ENCODE measurements at places on chromosomes 4 and X. TPM values are rescaled to one million over a fixed set of nuclear protein-coding genes. Genes with fewer than 3 reads are reported as not detected.

DNA sequence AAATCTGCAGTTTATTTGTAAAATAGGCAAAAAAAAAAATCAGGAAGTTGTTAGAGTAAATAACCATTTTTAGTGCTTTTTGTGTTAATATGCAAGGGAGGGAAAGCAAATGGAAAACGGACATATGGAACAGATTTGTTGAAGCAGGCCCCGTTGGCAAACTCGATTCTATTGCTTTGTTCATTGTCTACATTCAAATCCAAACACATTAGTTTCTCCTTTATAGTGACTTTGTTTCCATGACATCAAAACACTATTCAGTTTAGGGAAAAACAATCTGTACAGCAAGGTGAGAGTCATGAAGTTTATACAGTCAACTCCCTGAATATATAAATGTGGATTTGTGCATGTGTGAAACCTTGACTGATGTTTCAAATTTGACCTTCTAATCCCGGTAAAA is 142.2 kb downstream of the FAM47A start:
- no peak for DNase-seq

GRCh38 chrX:57675320-57675719 is 4.7 kb downstream of the NLRP2B start:
- no peak for DNase-seq

BRS3 gene
- total RNA-seq: not detected

FGF13 gene
- total RNA-seq: 1.2 TPM

AREG gene
- total RNA-seq: 7.8 TPM

DNA sequence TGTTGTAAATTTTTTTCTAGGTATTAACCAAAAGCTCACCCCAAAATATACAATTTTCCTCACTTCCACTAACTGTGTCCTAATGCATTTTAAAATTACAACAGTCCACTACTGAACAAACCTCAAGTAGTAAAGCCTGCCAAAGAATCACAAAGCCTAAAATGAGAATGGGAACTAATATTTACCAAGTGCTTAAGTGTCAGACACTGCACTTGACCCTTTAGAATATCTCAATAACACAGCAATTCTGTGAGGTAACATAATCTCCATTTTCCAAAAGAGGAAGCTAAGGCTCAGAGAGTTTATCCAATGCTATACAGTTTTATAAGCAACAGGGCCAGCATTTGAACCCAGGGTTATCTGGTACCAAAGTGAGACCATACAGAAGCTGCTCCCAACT is 4.9 kb downstream of the SLC9A7 start:
- DNase-seq: no peak

DNA sequence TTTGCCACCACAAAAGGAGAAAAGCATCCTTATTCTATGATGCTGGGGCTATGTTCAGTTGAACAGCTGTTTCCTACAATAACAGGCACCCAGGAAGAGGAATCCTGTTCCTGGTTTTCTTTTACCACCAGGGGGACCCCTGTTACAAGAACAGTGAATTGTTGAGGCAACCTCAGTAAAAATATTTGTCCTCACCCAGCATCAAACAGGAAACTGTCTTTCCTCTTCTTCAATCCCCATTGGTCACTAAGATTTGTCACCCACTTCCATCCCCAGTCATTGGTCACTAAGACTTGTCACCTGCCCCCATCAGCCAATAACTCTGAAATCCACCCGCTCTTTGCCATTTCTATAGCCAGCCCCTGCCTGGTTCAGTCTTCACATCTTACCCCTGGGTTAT is 143.5 kb upstream of the GALNT7 start:
- DNase-seq: no peak

RASL11B gene
- 23.8 TPM for total RNA-seq

DNA sequence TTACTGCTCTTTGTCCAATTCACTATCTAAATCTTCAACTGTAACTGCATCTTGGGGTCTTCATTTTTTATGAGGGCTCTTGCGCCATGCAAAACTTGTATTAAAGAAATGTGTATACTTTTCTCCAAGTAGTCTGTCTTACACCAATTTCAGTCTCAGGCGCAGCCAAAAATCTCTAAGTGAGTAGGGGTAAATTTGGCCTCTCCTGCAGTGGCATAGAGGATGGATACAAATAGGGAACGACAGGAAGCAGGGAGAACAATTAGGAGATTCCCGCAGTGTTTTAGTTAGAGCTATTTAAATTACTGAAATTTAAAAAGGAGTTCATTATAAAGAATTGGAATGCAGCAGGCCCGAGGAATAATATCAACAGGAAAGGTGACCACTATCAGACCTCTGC is 30.2 kb downstream of the DMP1 start:
- DNase-seq: no peak

DNA sequence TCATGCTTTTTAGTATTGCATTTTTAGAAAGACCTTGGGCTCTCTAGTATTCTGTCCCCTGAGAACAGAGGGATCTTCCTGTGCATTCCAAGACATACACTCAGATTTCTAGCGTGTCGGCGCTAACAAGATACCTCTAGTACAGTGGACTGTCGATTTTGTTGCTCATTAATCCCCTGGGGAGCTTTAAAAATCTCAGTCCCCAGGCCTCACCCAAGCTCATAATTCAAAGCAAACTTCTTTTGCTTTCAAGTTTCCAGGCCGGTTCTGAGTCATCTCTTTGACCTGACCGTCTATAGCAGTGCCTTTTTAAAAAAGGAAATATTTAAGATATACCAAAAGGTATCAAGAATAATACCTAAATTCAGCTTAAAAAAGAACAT is 137.0 kb downstream of the AMMECR1 start:
- DNase-seq: no peak

GRCh38 chr4:41887821-41888686 is 47.2 kb upstream of the TMEM33 start:
- no peak for DNase-seq

DNA sequence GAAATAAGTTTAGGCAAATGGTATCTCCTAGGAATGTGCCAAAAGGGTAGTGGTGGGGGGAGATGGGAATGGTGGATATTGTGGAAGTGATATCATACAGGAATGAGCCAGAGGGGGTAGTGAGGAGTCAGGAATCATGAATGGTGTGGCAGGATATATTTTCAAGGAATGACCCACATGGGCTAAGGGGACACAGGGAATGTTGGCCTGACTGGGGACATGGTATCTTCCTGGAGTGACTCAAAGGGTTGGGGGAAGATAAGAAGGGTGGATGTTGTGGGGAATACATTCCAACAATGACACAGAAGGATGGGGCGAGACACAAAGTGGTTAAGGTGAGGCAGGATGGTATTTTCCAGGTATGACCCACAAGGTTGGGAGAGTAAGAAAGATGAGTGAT is 60.6 kb downstream of the MAOA start:
- DNase-seq: no peak

HOPX gene
- total RNA-seq: 5.2 TPM

- DNase-seq: no peak
Observed at GRCh38 chrX:50971395-50971794, 60.9 kb downstream of the BMP15 start.

TCP11X1 gene
- total RNA-seq: not detected

DNA sequence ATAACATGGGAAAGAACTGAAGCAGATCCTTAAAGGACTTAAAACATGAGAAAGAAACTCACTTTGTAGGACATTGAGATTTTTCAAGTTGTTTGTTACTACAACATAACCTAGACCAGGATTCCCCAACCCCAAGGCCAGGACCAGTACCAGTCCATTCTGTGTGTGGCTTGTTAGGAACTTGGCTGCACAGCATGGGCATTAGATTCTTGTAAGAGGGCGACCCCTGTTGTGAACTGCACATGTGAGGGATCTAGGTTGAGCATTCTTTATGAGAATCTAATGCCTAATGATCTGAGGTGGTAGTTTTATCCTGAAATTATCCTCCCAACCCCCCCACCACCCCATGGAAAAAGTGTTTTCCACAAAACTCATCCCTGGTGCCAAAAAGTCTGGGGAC is 566.1 kb downstream of the KCTD8 start:
- no peak for DNase-seq

DNA sequence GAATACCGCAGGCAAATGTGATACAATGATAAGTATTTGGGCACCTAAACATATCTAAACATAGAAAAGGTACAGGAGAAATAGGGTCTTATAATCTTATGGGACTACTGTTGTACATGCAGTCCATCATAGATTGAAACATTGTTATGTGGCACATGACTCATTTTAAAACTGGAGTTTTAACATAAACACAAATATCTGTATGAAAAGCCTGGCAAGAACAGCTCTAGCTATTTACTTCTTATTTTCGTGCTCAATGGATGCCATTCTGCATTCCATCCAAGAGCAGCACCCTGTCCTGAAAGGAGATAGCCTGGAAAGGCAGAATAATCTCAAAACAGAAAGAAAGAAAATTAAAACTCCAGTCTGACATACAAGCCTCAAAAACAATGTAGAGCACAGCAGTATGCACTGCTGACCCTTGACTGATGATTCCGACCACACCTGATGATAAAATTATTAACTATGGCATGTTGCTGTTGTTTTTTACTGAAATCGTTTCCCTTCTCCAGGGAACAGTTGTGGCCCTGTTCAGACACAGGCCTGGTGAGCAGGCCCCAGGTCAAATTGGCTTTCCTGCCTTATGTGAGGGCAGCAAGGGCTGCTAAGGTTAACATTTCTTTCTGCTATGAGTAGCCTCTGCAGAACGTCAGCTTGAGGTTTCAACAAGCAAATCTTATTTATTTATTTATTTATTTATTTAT is 152.7 kb downstream of the APBB2 start:
- no peak for DNase-seq

AR gene
- 12.7 TPM for total RNA-seq

UGT8 gene
- total RNA-seq: 0.32 TPM

ATP8A1 gene
- total RNA-seq: 22.1 TPM

- no peak for DNase-seq
Observed at GRCh38 chr4:96145601-96146000, 305.7 kb downstream of the PDHA2 start.

DNA sequence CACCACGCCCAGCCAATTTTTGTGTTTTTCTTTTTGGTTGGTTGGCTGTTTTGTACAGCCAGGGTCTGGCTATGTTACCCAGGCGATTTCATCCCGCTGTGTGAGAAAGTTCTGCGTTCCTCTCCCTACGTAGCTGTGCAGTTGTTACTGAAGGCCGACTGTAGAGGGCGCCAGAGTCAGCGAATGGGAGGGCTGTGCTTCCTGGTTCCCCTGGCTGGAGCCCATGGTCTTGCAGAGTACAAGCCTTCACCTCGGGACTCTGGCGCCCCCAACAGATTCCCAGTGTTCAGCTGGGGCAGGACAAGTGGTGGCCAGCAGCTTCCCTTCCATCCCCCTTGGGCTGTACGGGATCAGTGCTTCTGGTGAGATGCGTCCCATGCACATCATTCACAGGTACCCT is 5.6 kb upstream of the CT45A1 start:
- no peak for DNase-seq

FDCSP gene
- total RNA-seq: not detected
